ENCODE measurements at places on chromosomes 7 and 10.

DNA sequence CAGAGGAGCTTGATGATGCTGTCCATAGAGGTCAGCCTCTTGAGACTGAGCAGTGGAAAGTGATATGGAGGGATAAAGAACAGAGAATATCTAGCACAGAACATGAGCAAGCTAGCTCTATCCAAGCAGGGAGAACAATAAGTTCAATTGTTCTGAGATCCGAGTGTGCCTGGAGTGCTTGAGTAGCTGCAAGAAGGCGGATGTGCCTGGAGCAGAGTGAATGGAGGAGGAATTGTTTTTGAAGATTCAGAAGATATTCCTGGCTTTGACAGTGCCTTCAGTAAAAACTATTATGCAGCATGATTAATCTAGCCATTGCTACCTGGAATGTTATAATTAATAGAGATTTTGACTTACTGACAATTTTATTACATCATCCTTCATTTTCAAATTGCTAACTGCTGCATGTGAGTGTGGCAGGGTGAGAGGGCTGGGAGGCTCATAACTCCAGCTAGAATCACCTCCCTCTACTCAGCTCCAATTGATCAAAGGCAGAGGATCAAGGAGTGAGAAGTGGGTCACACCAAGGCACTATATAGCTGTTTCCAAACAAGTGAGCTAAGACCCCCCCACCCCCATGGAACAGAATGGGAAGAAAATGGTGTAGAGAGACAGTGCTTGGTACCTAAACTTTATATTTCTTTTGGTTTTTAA, 302.8 kb downstream of the ADRA2A start:
- DNase-seq: no peak

DNA sequence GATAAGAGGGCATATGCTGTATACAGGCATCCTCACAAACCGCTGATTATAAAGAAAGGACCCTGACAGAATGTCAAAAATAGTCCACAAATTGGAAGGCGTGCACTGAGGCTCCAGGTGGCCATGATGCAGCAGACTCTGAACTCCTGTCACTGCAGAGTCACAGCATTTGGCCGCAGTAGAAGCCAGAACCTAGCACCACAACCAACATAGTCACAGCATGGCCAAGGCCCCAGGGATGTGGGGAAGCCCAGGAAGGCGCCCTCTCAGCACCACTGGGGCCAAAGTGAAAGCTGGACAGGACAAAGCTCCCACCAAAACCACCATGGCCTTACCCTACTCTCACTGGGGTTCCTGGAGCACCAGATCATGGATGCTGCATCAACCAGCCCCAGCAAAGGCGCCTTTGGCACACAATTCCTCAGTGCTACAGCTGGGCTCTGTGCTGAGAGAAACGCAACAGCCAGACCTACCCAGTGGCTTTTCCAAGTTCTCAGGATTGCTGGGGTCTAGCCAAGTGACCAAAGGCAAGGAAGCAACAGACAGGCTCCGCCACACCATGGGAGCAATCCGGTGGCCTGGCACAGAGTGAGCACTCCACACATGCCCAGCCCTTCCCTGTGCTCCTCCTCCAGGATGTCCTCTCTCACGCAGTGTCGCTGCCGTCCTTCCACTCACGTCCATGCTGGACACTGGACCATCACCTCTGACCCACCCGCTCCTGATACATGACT, 60.2 kb downstream of the STK17A start:
- DNase-seq: no peak

GRCh38 chr10:67819768-67820204, 18.2 kb downstream of the DNAJC12 start:
- DNase-seq: peak; percentile 30

DNA sequence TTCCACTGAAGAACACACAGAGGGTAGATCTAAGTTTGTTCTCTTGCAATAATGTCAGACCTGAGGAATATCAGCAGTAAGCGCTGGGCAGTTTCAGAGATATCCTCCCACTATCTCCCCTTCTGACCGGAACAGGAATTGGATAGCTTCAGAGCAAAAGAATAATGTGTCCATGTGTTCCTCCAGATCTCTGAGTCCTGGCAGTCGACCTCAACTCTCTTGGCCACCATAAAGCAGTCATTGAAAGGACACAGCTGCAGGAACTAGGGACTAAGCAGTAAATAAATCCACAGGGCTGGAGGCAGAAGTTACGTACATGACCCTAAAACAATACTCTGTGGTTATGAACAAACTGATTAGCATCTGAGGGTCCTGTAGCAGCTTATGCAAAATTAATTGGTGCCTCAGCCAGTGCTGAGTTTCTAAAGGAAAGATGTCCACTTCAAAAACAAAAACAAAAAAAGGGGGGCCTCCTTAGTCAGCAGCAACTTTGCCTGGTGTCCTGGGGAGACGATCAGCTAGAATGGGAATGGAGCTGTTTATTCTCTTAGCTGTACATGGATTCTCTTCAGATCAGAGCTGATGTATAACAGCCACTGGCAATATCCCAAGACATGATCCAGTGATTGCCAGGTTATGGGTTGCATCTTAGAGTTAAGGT, 6.4 kb upstream of the PRTFDC1 start:
- DNase-seq: peak; percentile 23

- peak; percentile 38 for DNase-seq
Measured at GRCh38 chr10:91552274-91553095, 80.4 kb downstream of the PPP1R3C start.

DNA sequence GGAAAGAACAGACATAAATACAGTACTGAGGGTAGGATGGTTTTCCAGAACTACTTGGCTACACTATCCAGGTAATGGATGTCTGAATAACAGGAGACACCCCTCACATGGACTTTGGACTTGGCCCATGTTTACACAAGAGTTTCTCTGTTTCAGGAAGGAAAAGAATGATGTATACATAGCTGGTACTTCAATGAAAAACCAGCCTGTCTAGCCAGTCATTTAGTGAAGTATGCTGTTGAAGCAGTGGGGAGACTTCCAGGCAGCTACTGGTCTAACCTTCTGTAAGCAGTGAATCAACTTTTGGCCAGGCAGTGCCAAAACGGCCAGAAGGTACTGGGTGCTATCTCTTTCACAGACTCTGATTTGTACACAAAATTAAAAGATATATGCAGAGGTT, 135.0 kb downstream of the MBL2 start:
- DNase-seq: no peak

DNA sequence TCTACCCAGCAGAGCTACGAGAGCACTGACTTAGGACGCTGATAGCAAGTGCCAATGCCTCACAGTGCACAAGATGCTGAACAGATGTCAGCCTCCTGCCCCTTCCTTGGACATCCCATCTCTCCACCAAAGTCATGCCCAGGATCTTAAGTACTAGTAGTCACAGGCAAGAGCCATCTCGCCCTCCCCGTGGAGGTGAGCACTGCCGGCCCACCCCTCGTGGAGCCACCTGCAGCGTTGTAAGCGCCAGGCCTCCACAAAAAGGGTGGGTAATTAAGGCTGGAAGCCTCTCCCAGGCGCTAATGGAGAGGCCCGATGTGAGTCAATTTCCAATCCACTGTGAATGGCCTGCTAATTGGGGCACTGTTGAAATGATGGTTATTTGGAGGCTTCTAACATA, 156.2 kb downstream of the GRID1 start:
- no peak for DNase-seq

GRCh38 chr10:43065761-43066160, 11.1 kb upstream of the RET start:
- no peak for DNase-seq

GRCh38 chr7:106059556-106059955, 52.6 kb downstream of the SYPL1 start:
- no peak for DNase-seq

DNA sequence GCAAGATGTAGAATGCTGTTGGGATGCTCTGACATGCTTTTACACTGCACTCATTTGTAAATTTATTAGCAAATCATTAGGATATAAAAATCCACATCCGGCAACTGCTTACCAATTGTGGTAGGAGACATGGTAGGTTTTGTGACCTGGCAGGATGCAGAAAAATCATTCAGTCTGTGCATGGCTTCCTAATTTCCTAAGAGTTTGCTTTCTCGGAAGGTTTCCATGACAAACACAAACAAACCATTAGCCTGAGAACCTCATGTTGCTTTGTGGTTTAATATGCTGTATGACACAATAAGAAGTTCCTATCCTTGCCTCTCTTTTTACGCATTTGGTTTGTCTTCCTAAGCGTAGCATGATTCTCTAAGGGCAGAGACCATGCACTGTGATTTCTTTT, 14.7 kb upstream of the LMBR1 start:
- DNase-seq: no peak

DNA sequence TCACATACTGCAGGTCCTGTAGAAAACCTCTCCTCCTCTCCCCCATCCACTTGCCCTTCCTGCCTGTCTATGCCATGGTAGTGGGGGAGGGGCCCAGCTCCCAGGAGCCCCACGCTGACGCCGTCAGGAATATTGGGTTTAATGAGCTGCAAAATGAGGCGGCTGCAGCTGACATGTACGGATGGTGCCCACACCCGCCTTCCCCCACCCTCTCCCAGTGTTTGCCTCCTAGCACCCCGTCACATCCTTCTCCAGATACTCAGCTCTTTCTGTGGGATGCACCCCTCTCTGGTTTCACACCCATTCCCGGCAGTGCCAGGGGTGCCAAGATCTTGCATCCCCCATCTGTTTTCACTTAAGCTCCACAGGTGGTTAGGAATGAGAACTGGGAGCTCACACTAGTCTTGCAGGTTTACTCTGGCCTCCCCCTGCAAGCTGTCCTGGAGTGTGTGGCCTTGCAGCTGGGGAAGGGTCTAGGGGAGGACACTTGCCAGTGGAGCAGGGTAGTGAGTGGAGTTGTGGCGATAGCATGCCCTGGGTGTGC, 26.1 kb downstream of the GBX1 start:
- DNase-seq: no peak

GRCh38 chr7:78850093-78850740, 603.2 kb downstream of the MAGI2 start:
- DNase-seq: no peak

- DNase-seq: no peak
Measured at GRCh38 chr10:9069136-9069535, 1014.6 kb downstream of the GATA3 start.

- no peak for DNase-seq
Measured at GRCh38 chr10:117610321-117610720, 67.8 kb downstream of the EMX2 start.

- no peak for DNase-seq
Measured at GRCh38 chr10:110841767-110842267, 29.9 kb upstream of the PDCD4 start.

- DNase-seq: no peak
Measured at GRCh38 chr10:133211959-133212852, 17.8 kb upstream of the UTF1 start.

DNA sequence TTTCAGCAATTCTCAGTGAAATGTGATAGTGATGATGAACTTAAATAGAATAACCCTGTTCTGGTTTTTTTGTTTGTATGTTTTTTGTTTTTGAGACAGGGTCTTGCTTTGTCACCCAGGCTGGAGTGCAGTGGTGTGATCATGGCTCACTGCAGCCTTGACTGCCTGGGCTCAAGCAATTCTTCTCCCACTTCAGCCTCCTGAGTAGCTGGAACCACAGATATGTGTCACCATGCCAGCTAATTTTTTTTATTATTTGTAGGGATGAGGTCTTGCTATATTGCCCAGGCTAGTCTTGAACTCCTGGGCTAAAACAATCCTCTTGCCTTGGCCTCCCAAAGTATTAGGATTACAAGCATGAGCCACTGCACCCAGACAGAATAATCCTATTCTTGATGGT, 14.3 kb upstream of the COL17A1 start:
- no peak for DNase-seq

- no peak for DNase-seq
Measured at GRCh38 chr7:127968547-127968946, 62.7 kb downstream of the LRRC4 start.

- peak; percentile 53 for DNase-seq
Measured at GRCh38 chr10:51137756-51138529, 63.7 kb downstream of the PRKG1 start.

GRCh38 chr7:79211724-79212123, 241.7 kb downstream of the MAGI2 start:
- no peak for DNase-seq

DNA sequence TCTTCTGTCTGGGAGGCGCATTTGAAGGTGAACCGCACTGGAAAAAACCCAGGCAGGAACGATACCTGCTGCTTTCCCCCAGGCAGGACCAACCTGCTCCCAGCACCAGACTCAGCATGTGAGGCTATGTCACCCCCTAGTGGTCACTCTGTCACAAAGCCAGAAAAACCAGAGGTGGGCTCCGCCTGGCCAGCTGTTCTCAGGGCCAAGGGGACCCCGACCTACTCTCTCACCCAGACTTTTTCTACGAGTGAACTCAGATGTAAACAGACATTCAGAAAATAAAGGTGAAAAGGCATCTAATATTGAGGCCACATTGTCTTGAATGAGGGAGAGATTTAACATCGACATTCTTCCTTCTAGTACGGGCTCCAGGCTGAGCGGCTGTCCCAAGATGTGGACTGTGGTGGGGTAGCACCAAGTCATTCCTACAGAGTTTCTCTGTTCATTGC, 117.3 kb downstream of the PRKAG2 start:
- DNase-seq: peak; percentile 82

All from AG20443 (cell line).